NCI-H510A (cell line): ENCODE measurements at places on chromosomes 7 and 10.

DNA sequence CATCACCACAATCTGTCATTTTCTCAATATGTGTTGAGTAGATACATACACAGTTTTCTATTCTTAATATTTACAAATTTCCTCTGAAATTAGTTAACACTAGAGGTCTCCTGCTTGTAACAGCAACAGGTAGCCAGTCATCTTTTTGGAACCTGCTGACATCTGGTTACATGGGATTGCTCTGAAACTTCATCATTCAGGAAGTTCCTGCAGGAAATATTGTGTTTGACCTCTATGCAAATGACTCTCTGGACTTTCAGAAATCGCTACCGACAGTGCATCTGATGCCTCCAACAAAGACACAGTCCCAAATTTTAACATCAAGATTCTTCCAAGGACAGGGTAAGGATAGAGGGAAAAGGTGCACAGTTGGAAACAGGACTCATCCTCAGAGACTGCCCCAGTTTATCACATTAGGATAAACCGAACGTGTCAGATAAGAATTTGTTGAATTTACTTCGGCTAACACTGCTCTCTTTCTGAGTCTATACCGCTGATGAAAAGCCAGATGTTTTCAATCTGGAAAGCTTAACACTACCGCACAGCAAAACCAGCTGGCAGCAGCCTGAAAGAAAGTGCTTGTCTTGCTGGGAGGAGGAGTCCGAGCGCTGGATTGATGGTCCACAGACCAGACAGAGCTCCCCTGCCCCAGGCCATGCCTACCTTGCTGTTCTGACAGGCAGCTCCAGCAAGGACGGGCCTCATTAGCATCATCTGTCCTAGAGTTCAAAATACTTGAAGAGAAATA, 633.4 kb downstream of the PARD3 start:
- no peak for DNase-seq

DNA sequence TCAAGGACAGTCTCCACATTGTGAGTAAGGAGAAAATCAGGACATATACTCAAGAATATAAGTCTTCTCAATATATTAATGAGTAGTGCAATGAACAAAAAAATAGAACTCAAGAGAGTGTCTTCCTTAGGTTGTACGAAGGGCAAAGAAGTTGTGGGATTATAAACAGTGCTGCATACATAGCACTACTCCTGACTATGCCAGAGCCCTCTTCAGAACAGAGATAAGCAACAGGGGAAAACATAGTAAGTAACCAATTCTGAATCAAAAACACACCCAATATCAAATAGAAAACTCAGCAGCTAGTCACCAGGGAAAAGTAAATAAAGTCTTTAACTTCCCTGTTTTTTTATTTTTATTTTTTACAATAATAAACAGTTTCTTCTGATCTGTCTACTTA, 10.6 kb downstream of the ARHGAP21 start:
- DNase-seq = no peak

- peak; percentile 20 for DNase-seq
Observed at GRCh38 chr7:122965306-122965705, 30.2 kb downstream of the TAS2R16 start.

DNA sequence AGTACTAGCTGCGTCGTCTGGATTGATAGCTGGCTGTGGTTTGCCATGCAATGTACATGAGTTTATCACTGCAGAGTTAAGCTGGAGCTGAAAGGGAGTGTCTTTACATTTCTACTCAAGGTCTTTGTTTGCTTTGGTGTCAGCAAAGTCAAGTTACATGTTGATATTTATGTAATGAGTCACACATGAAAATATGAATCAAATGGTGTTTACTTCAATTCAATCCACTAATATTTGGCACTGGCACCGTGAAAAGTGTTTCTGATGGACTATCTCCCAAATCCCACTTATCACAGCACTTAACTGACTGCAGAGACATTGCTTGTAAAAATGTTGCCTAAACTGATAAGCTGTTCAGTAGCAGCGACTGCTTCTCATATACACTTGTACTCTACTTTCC, 395.9 kb downstream of the TFEC start:
- DNase-seq = peak; percentile 22

- peak; percentile 98 for DNase-seq
Observed at GRCh38 chr7:73770002-73770859, at the start of gene CLDN3. CLDN3 (minus strand) TSS chr7:73770270; CDS start chr7:73770049, 221 bp downstream.

- peak; percentile 16 for DNase-seq
Observed at GRCh38 chr10:14953424-14954000, 384 bp downstream of the DCLRE1C start.

GRCh38 chr7:117230276-117231046, 92.4 kb downstream of the WNT2 start:
- no peak for DNase-seq

- no peak for DNase-seq
Observed at GRCh38 chr7:99219985-99220384, 12.1 kb upstream of the KPNA7 start.

GRCh38 chr10:29646238-29646902, 11.6 kb upstream of the SVIL start:
- no peak for DNase-seq

DNA sequence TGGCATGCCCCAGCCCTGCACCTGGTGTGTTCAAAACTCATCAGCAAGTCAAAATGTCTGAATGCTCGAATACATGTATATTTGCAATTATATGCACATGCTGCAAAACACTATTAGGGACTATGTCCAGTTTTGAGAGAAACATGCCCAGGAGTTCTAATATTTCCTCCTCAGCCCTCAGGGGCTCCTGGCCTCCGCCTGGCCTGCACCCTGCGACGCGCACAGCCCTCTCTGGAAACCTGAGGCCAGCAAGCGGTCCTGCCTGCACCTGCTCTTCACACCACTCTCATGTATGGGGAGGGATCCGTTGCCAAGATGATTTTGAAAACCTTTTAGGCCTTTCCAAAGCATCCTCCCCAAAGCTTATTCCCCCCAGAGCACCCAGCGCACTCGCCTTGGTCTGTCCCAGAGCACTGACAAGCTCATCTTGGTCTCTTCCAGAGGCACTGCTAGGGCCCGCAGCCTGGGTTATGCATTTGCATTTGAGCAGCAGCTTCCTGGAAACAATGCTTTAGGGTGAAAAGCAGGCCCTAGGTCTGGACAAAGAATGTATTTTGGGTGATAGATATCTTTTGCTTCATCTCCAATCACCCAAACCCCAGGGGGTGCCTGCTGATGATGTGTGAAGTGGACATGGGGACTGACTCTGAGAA, 22.6 kb upstream of the CNPY1 start:
- no peak for DNase-seq

GRCh38 chr10:4902571-4903011, 60.6 kb upstream of the AKR1C1 start:
- DNase-seq = no peak

DNA sequence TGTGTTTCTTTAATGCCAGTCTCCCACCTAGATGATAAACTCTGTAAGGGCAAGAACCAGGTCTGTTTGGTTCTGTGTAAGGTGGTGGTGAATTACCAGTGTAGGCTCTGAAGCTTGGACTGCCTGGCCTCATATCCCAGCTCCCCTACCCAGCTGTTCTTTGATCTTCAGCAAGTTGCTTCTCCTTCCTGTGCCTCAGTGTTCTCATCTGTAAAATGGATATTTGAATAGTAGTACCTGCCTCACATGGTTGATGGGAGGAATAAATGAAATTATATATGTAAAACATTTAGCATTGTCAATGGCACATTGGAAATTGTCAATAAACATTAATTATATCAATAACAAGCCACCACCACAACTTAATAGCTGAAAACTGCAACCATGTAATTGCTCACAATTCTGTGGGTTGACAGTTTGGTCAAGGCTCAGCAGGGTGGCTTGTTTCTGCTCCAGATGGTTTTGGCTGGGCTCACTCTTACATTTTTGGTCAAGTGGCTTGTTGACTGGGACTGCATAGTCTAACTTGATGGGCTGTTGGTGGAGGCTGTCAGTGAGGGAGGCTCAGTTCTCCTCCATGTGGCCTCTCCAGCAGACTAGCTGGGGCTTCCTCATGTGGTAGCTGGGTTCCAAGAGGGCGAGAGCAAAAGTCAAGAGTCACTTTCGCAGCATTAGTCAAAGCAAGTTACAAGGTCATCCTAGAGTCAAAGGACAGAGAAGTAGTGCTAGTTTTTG, 84.5 kb upstream of the DUSP5 start:
- no peak for DNase-seq

- no peak for DNase-seq
Observed at GRCh38 chr10:113021268-113022040, 71.4 kb downstream of the TCF7L2 start.

DNA sequence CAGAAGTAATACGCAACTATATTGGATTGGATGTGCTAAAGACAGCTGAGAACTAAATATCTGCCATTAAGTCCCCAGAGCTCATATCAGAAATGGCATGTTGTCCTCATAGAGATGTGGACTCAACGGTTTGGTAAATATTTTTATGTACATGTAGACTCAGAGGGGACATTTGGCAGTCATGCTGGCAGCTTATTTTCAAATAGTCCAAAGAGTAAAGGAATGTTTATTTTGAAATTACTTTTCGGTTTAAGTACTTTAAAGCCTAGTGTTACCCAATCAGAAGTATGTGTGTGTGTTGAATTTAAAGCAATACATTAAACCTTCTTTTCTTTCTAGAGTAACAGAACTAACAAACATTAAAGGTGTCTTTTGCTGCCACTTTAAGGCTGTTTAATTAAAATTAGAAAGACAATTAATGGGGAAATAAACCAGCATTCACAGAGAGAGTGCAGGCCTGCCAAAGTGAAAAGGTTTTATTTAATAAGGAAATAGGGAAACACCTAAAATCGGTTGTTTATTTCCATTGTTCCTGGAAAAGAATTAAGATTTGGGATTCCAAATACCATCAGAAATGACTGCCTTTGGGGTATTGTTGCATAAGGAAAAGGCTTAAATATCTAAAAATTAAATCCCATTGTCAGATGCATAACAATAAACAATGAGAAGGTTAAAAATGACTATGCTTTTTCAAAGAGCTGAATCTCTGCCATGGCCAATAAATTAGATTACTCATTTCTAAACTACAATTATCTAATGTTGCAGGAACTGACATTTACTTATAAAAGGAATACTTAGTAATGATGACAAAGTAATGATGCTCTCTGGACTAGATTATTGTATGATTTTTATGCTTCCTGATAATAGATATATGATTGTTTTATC, 113.4 kb upstream of the AHR start:
- no peak for DNase-seq

- no peak for DNase-seq
Observed at GRCh38 chr10:120539076-120539475, 82.0 kb downstream of the PLPP4 start.

DNA sequence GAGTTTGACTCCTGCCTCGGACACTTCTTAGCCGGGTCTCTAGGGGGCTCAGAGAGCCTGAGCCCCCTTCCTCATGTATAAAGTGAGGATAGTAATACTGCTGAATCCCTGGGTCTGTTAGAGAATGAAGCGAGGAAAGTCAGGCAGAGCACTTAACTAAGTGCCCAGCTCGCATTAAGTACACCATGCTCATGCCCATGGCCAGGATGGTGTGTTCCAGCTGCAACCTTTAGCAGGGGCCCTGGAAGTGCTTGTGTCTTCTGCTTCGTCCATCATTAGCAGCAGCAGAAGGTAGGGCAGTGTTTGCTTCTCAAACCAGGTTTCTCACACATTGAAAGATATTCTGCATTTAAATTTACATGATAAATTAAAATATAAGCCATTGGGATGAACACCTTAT, 27.3 kb upstream of the WDFY4 start:
- no peak for DNase-seq

DNA sequence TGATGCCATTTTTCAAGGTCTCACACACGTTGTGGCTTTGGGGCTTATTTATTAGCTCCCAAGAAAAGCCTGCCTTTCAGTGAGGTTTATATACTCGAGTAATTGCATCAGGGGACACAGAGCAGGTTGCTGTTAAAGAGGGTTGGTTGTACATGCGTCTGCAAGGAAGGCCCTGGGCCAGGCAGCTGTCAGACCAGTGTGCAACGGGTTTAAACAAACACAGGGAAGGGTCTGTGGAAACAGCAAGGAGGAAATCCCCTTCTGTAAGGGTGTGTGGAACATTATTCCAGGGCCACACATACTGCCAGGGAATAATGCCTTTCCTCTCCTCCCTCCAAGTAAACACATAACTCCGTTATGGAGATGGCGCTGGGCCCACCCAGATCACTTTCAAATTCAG, 1.7 kb upstream of the CHST15 start:
- no peak for DNase-seq

DNA sequence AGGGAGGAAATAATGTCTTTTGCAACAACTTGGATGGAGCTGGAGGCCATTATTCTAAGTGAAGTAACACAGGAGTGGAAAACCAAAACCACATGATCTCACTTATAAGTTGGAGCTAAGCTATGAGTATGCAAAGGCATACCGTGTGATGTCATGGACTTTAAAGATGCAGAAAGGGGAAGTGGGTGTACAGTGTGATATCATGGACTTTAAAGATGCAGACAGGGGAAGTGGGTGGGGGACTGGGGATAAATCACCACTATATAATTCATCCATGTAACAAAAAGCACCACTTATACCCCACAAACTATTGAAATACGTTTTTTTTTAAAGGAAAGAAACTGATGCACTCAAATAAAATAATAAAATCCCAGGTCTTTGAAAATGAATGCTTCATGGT, 29.5 kb downstream of the LYZL2 start:
- no peak for DNase-seq

DNA sequence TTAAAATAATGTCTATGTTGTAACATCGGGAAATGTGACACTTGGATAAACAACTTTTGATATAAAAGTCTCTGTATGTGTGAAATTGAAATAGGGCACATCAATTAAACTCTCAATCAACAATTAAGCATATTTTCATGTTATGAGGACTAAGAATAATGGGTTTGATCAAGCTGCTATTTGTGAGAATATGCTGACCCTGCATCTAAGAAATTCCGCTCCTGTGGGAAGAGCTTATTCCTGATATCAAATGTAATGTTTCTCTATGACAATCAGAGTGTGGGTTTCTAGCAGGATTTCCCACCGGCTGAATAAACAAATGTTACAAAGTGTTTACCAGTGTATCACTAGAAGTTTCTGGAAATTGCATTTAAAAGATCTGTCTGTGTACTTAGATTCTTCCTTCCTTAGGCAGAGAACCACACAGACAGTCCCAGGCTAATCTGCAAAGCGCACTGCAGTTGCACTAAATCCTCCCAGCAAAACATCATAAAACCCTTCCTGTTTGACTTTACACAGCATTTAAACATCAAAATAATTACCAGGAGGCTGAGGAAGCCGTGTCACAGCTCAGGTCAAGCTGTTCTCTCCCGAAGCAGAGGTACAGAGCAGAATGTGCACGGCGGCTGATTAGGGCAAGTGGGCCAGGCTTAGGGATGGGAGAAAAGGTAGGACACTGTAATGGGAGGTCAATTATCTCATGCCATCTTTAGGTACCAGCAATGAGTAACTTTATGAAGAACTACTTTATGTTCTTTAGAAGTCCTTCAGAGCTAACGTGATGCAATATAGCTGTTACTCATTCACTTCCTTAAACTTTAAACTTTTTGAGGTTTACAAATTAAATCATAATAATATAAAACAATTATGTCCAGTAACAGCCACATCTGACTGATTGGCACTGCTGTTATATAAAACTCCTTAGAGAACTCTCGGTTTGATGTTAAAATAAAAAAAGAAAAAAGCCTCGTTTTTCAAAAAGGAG, 109.1 kb upstream of the CTTNBP2 start:
- DNase-seq = no peak
